ENCODE measurements at places on chromosomes 2 and 18.

- DNase-seq: no peak
Measured at GRCh38 chr2:215354771-215355695, 43.2 kb downstream of the ATIC start.

DNA sequence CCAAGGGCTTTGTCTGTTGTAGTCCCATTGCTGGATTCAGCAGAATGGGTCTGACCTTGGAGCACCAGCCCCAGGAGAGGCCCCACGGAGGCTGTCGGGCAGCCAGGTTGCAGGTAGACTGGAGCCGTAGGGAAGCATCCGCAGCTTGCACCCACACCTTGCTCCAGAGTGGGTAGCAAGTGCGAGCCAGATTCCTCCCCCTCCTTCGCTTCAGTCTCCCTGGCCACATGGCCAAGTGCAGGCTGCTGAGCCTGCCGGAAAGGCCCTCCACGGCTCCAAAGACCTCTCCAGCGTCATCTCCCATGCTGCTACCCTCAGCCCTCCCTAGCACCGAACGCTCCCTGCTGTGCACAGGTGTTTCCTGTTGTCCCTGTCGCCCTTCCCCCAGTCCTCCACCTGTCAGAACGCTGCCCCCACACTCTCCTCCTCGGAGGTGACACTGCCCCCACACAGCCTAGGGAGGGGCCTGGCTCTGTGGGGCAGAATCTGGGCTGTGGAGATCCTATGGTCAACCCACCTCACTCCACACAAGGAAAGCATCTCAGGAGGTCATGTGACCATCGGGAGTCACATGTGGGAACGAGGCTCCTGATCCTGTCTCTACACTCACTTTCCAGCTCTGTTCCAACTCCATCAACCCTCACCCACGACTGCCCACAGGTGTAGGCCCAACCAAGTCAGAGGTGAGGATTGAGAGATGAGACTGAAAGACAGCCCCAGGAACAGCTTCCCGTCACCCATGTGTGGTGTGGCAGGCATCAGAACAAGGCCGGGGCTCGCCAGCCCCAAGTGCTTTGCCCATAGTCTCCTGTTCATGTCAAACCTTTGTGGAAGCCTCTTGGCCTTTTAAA lies 8.3 kb downstream of the KCNF1 start:
- DNase-seq: no peak

DNA sequence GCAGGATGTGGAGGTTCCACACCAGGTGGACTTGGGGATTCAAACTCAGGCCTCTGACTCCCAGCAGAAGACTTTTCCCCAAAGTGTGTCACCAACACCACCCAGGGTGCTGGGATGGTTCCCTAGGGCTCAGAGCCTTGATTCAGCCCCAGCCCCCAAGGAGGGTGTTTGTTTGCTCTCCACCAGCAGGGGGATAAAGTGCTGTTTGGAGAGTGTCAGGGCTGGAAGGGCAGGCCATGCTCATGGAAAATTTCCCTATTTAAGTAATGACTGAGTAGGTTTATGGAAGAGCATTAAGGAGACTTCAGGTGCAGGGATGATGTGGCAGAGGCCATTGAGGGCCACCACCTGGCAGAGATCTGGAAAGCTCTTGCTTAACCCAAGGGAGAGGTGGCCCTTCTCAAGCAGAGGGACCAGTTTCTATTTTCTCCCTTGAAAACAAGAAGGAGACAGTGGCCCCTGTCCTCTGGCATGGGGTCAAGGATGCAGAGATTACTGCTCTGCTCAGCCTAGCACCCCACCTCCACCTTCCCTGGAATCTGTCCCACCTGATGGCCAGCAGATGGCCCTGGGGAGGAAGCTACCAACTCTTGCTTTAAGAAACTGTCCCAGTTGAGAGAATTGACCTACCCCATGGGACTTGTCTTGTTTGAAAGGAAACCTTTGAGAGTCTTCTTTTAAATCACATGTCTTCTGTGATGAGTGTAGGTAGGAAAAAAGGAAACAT lies 122.1 kb downstream of the ACOXL start:
- DNase-seq: no peak

DNA sequence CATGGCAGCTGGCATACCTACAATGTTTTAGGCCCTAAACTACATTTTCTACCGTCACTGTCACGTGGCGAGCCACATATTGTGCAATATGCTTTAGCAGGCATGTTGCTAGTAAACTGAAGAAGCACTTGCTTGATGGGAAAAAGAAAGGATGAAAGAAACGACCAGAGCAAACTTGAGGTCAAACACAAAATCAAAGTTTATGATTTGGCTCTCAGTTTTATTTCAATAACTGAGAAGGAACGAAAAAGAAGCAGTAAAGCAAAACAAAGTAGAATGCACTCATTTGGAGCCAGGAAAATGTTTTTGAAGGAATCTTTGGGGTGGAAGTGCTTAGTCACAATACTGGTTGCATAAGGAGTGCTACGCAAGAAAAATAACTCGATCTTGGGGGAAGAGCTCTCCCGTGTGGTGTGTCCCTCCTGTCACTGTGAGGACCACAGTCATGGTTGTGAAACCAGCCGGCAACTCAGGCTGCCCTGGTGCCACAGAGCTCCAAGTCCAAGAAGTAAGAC lies 349.8 kb downstream of the RBM43 start:
- DNase-seq: no peak

- DNase-seq: no peak
Measured at GRCh38 chr2:241033336-241033987, 35.0 kb downstream of the SNED1 start.

GRCh38 chr2:133993160-133993559 lies 260.7 kb upstream of the MGAT5 start:
- DNase-seq: no peak

DNA sequence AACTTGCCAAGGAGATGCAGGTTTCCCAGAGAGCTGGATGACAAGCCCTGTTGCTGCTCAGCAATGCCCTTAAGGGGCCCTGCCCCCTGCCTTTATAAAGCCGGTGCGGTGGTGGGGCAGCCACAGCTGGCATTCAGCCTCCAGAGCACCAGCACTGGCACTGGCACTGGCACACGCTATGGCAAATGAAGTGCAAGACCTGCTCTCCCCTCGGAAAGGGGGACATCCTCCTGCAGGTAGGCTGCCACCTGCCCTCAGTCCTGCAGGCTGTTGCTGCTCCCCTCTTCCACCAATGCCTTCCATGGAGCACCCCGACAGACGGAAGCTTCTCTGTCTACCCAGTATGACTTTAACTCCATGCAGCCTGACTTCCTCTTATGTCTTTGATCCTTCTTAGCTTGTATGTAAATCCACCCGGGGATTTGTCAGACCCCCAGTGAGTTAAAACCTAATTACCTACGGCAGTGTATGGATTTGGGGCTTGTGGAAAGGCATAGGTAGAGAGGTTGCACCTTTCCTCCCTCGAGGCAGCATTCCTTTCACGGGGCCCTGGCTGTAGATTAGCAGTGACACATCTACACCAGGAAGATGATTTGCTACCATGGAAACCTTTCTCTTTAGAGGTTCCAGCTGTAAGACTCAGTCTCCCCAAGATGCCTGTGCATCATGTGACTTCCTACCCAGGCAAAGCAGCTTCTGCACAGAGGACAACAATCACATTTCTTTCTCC lies at the start of gene DAPL1:
Gene DAPL1, plus strand, starts transcription at position 123 of the 730 bp plus-strand sequence. Its CDS starts 56 bp downstream, at position 179.
- no peak for DNase-seq

DNA sequence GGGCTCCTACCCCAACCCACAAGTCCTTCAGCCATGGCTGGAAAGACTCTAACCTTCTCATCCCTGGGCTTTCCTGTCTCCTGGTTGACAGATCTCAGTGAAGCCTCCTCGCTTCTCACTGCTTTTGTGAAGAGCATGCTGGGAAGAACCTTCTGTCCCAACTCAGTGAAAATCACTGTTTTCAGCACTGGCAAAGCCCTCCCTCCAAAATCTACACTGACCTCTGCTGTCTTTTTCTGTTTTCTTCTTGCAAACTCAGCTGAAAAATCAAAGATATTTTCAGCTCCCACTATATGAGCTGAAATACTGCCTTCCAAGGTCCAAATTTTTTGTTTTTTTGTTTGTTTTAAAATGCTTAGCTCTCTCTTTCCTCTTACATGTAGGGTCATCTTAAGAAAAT lies 266.3 kb upstream of the AGAP1 start:
- DNase-seq: no peak

GRCh38 chr2:162232671-162233070 lies 10.6 kb downstream of the FAP start:
- no peak for DNase-seq

DNA sequence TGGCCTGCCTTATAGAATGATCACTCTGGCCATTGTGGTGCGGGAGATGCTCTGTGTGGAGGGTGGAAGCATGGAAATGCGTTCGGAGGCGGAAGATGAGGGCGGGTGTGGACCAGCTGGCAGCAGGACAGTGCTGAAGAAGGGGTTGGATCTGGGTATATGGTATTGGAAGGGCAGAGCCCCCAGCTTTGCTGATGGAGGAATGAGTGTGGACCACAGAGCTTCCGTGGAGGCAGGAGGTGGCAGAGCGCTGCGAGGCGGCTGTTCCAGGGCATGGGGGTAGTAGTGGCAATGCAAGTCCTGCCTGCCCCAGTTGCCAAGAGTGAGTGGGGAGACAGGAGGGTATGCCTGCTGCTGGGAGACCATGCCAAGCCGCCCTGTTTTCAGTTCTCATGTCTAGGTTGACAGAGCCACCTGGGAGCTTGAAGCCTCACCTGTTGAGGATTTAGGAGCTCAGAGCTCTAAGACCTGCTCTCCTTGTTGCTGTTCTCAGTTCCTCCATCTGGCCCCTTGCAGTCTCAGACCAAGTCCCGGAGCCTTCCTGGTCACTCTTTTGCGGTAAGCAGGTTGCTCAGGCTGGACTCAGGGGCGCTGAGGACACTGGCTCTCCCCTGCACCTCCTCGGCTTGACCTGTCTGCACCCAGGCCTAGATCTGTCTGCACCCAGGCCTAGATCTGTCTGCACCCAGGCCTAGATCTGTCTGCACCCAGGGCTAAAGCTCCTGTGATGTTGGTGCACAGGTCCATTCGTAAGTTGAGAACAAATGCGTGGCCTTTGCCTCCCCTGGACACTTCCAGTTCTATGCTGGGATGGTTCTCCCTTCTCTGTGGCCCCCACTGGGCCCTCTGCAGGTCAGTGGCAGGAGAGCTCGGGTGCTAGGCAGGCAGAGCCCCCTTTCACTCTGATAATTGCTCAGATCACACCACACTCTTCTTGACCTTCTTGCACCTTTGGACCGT lies 290.5 kb upstream of the HS6ST1 start:
- DNase-seq: no peak

- DNase-seq: no peak
Measured at GRCh38 chr2:222313816-222314215, 15.0 kb upstream of the PAX3 start.

GRCh38 chr2:134377730-134378129 lies 123.9 kb downstream of the MGAT5 start:
- DNase-seq: no peak

GRCh38 chr18:12455496-12455895 lies 47.8 kb downstream of the PRELID3A start:
- no peak for DNase-seq

DNA sequence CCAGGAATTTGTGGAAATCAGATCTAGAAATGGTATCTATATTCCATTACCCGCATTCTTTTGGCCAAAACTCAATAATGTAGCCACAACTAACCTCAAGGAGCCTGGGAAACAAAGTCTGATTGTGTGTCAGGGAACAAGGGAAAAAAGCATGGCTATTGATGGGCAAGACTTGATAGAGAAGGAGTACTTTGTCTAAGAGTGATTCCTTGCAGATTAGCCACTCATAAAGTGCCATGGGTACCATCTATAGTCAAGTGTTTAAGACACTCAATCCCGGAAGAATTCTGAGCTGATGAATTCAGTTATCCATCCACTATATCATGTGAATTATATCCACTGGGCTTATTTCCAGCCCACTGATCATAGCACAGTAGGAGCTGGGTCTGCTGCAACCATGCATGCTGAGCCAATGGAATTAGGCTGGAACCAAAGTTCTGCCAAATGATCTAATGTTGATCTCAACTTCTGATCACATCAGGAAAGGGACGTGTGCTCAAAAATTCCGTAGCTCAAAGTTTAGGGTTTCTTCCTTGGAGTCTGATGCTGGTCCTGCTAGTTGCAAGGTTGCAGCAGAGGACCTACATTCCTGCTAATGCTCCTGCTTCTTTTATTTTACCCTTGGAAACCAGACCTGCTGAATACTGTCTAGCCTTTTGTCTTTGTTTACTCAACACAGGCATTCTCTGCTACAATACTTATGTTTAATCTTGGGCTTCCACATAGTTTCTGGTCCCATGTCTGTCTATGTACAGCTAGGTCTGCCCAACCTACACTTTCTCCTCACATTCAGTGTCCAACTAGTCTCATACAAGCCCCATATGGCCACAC lies 629.7 kb downstream of the IRS1 start:
- no peak for DNase-seq

- no peak for DNase-seq
Measured at GRCh38 chr18:75246721-75247610, 36.4 kb downstream of the TSHZ1 start.

- DNase-seq: no peak
Measured at GRCh38 chr2:227147023-227147422, 17.0 kb downstream of the COL4A4 start.

- DNase-seq: no peak
Measured at GRCh38 chr2:198698230-198698629, 759.5 kb downstream of the SATB2 start.

- no peak for DNase-seq
Measured at GRCh38 chr2:240585681-240586197, 795 bp upstream of the CAPN10 start.

DNA sequence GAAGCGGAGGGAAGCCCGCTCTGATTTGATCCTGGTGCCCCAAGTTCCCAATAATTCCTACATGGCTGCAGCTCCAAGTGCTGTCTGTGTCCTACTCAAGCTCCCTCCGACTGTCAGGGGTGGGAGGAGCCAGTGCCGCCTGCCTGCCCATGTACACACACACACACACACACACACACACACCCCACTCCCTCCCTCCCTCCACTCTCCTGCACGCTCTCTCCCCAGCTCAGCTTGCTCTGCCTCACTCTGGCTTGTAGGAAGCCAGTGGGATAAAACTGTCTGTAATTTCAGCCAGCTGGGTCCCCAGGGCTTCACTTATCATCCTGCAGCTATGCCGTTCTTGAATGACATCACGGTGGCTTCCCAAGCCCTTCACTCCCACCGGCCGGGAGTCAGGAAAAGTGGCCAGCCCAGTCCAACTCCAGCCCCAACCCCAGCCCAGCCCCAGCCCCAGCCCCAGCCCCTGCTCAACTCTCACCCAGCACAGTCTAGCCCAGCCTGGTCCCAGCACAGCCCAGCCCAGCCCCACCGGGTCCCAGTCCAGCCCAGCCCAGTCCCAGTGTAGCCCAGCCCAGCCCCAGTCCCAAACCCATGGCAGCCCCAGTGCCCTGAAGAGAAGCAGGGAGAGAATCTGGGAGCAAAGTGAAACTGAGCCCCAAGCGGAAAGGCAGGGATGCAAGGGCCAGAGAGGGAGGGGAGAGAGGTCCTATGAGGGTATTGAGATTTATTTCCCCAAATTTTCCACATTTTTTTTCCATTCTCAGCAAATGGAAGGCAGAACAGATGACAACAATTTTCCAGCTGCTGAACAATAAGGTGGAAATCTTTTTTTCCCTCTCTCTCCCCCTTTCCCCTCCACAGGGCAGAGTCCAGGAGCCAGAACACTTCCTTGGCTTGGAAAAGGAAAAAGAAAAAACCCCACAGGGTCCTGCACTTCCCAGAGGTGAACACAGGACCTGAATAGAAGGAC lies 144.0 kb downstream of the TNS1 start:
- no peak for DNase-seq

- DNase-seq: peak; percentile 77
Measured at GRCh38 chr2:105873721-105874120, 129.0 kb downstream of the NCK2 start.

Measured in activated CD8-positive, alpha-beta memory T cell treated with anti-CD3 and anti-CD28 coated beads for 48 hours (primary cell).